Activated naive CD4-positive, alpha-beta T cell treated with Interleukin-2 at 50 U/mL for 16 hours (primary cell): ENCODE measurements at places on chromosomes 13 and 19.

GRCh38 chr19:57583104-57583520 lies 833 bp upstream of the ZIK1 start:
- no peak for DNase-seq

- DNase-seq, result no peak
These were observed 276.3 kb upstream of the PRR20A start for GRCh38 chr13:56864451-56864850.

GRCh38 chr13:99113351-99113750 lies 87.3 kb upstream of the UBAC2 start:
- no peak for DNase-seq

DNA sequence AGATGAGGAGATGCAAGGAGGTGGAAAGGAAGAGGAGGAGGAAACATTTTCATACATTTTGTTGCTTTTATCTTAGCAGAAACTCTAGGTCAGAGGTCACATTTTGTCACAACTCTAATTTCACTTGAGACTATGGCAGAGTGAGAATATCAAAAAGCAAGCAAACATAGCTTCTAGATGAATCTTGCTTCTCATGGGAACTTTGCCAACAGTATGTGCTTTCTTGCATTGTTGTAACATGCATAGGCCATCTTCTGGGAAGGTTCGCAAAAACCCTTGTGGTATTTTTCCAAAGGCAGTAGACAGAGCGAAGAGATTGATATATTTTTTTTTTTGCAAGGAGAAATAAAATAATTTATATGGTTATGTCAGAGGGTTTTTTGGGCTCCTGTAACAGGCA lies 291.3 kb downstream of the MTUS2 start:
- DNase-seq, result no peak

GRCh38 chr13:35888457-35888883 lies 242.7 kb downstream of the DCLK1 start:
- DNase-seq, result no peak

- DNase-seq, result no peak
These were observed 8.7 kb upstream of the ZNF444 start for GRCh38 chr19:56132316-56132822.

- no peak for DNase-seq
These were observed 783.3 kb upstream of the ATXN8OS start for GRCh38 chr13:69324090-69324886.

GRCh38 chr19:41932259-41932719 lies 4.0 kb upstream of the ERFL start:
- no peak for DNase-seq

GRCh38 chr13:30446126-30446500 lies 19.6 kb downstream of the HMGB1 start:
- DNase-seq, result no peak

DNA sequence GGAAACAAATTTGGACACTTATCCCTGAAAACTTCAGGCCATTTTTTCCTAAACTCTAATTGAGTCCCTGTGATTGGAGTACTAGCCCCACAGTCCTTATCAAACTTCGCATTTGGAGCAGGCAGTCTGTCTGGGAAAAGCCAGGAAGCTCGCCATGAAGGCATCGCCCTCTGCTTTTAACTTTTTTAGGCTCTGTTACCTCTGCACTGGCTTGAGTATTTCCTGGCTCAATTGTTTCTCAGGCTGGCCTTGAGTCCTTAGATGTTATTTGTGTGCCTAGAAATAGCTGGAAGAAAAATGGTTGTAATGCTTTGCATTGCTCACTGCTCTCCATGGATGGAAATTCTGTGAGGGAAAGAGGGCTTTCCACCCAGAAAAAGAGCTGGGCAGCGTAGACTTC lies 24.2 kb downstream of the ACTN4 start:
- no peak for DNase-seq

DNA sequence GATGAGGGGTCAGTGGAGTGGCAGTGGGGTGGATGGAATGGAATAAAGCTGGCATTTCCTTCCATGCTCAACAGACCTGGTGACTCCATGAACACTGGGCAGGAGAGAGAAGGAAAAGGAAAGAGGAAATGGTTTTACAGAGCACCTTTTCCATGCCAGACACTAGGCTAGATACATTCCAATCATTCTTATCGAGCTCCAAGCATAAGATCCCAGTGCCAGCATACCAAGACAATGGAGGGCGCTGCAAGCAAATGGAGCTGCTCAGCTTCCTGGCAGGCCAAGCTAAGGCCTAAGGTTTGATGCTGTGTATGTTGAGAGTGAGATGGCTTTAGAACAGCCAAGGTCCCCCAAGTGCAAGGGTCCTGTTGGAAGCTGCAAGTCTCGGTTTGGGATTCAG lies 113.2 kb downstream of the HSPH1 start:
- no peak for DNase-seq

GRCh38 chr19:28319227-28319626 lies 893.7 kb downstream of the UQCRFS1 start:
- no peak for DNase-seq

- peak; percentile 18 for DNase-seq
These were observed 567 bp downstream of the EFNB2 start for GRCh38 chr13:106534639-106535551.

DNA sequence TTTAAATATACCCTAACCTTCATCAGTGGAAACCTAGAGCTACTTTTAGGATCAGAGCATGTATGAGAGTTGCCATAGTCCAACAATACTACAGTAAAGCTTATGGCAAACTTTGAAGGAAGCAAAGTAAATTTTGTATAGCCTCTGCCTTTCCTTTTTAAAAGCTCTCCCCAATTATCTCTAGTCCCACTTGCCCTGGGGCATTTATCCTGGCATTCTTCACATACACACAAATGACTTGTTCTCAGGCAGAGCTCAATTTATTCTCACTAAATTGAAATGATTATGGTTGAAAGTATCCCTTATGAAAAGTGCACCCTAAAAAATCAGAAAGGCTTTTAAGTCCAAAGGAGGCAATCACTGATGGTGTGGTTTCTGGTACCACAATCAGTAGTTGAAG lies 94.1 kb upstream of the UFM1 start:
- DNase-seq, result no peak

GRCh38 chr13:106104281-106104901 lies 431.1 kb downstream of the EFNB2 start:
- DNase-seq, result no peak

DNA sequence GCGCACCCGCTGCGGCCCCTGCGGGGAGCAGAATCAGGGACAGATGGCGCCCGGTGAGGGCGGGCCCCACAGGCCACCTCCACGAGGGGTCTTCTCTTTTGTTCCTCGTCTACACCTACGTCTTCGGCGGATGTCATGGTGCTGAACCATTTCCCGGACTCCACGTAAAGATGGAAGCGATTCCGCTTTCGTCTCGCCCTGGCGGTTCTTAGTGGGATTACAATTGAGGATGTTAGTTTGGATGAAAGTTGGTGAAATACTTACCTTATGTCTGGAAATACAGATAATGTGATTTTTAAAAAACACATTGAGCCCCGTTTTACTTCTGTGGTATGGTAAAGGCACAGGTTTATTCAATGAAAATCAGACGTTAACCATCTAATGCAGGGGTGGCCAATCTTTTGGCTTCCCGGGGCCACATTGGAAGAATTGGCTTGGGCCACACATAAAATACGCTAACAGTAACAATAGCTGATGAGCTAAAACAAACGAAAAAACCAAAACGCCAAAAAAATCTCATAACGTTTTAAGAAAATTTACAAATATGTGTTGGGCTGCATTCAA lies 1.4 kb upstream of the ZMYM5 start:
- DNase-seq, result peak; percentile 76

DNA sequence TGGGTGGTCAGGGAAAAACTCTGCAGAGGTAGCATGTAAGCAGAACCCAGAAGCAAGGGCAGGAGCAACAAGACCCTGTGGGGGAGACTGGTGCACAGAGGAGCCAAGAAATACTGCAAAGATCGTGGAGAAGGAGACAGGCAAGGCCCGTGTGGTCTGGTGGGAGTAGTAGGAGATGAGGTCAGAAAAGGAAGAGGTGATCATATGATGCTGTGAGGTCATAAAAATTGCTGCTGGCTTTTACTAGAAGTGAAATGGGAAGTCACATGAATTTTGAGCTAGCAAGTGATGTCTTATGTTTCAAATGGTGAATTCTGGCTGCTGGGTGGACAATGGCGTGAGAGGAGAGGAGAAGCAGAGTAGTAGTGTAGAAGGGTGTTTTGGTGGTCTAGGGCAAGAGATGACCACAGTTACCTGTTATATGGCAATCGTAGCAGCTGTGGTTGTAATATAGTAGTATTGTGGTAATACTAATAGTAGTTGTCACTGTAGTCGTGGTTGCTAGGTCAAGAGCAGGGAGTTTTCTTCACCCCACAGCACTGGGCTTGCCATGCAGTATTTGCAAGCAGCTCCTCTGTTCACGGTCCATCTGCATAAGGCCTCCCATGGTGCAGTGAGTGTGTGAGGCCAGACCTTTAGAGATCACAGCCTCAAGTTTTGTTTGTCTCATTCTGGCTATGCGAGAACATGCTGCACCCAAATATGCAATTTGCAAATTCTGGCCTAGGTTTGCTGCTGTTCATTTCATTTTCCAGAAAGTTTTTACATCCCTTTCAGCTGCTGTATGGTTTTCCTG lies 205.0 kb downstream of the TSHZ3 start:
- no peak for DNase-seq

DNA sequence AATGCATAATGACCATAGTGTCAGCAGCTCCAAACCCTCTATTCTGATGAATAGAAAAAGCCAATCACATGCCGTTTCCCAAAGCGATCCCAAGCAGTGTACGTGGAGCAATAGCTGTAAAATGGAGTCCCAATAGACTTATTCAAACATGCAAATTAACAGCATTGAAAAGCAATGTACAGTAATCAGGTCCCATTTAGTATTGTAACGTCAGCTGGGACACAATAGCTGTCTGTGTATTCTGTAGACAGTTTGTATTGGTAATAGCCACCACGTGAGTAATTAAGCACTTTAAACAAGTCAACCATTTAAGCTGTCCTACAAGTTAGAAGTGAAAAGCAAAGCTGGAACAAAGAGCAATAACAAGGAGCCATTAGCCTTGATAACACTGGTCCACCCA lies 698.2 kb downstream of the PCDH17 start:
- DNase-seq, result no peak

DNA sequence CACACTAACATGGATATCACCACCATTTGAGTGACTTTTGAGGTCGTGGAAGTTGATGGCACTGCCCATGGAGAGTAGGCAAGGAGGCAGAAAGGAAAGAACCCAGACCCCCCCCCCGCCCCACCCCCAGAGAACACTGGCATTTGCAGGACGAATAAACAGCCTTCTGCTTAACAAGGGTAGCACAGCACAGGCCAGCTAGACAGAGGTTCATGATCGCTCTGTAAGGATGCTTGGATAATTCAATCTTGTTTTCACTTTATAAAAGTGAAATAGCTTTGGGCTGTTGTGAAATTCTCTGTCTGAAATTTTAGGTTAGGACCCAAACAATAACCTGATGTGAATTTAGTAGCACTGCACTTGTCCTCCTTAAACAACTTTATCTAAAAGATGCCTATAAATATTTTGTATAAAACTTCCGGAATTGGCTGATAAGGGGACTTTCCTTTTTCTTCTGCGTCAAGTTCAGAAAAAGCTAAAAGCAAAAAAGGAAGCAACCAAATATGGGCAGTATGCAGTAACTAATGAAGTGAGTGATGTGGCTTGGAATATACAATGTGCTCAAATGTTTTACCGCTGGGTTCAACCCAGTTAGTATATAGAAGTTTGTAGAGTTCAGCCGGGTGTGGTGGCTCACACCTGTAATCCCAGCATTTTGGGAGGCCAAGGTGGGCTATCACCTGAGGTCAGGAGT lies 163.7 kb downstream of the SHISA2 start:
- no peak for DNase-seq

DNA sequence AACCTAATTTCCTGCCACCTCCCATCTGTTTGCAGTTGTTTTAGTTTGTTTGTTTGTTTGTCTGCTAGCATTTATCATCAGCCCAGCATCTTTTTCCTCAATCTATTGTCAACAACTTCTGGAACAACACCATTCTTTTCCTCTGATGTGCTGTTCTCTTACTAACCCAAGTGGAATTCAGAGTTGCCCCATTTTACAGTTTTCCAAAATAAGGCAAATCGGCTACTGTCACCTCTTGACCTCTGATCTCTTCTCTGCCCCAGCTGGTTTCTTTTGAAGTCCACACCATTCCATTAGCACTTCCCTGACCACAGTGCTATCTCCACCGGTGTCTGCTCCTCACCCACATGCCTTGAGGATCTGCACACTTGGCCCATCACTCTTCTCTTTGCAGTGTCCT lies 102.4 kb downstream of the EFNB2 start:
- no peak for DNase-seq

GRCh38 chr19:37251308-37252229 lies 33.6 kb downstream of the ZNF383 start:
- DNase-seq, result peak; percentile 50

- peak; percentile 50 for DNase-seq
These were observed 722 bp downstream of the COLGALT1 start for GRCh38 chr19:17555929-17556813.

DNA sequence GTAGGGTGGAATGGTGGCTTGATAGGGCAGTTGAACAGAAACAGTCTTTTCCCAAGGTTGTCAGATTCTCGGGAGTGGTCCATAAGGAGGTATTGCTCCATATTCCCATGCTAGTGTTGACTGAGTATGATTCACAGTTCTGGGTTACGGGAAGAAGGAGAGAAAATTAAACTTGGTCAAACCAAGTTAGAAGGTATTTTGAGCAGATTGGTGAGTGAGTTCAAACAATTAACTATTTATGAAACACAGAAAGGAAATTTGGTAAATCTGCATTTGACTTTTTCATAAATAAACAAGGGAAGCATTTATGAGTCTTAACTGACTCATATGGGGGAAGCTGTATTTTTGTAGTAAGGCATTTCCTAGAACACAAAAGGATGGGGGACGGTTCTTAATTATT lies 2419.4 kb downstream of the PCDH9 start:
- DNase-seq, result no peak

DNA sequence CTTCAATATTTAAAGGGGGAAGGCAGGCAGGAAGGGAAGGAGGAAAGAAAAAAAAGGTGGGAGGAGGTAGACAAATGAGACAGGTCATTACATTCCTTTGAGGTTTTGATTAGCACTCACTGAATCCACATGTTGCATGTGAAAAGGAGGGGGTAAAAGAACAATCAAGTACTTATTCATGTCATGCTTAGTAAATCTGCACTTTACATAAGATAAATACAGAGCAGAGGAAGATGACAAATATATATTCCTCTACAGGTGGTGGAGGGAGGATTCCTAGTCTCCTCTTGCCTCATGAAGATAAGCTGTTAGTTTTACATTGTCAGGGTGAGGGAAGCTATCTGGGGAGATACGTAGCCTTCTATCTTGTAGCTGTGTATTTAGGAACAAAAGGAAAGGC lies 1645.4 kb upstream of the SPRY2 start:
- DNase-seq, result no peak

DNA sequence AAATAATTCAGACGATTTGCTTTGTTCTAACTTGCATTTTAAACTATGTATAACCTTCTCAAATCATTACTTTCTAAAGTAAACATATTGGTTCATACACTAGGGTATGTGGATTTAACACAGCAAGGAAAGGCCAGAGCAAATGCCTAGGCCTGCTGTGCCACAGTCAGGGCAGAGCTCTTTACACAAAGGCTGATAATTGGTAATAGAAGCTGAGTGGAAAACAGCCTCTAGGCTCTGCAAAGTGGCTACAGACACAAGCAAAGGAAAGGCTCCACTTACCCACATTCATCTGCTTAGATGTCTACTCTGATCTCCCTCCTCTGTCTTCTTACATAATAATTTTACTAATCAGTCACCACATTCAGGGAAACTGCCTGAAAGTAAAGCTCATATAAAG lies 382.9 kb downstream of the OLFM4 start:
- DNase-seq, result no peak
